IPS DF 6.9 (cell line): ENCODE measurements at places on chromosomes 13 and 19.

DNA sequence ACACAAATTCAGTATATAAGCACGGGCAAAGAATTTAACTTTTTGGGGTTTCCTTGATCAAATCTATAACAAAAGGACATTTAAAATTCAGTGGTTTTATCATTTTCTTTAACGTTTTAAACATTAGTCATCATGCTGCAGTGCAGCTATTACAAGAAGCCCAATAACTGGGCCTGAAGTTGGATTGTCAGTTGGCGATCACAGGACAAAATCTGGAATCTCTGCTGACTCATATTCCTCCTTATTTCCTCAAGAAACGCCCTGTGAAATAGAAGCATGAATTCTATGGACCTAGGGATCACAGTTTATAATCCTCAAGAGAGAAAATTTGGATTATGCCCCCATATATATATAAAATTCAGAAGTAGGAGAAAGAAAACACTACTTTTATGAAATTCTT is 971.6 kb upstream of the MIR17HG start:
- no peak overlapping the region for H3K4me3 ChIP-seq
- no peaks in the 10 kb centered on the region for H3K27me3 ChIP-seq
- H3K27ac ChIP-seq: no peak overlapping the region
- H3K4me1 ChIP-seq: no peaks in the 10 kb centered on the region
- H3K36me3 ChIP-seq: no peaks in the 10 kb centered on the region

DNA sequence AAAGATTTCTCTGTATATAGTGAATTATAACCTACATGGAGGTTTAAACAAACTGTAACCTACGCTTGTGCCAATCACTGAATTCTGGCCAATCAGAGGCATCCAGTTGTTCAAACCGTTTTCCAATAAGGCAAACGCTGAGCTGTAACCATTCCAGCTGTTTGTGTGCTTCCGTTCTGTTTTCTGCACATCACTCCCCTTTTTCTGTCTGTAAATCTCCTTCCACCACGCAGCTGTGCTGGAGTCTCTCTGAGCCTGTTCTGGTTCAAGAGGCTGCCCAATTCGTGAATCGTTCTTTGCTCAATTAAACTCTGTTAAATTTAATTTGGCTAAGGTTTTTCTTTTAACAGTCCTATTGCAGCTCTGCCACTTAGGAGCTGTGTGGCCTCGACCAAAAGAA is 552.5 kb downstream of the FGF9 start:
- H3K36me3 ChIP-seq: no peaks in the 10 kb centered on the region
- DNase-seq: no peak
- no peaks in the 10 kb centered on the region for H3K27me3 ChIP-seq
- H3K27ac ChIP-seq: no peak overlapping the region
- H3K4me1 ChIP-seq: no peaks in the 10 kb centered on the region
- no peak overlapping the region for H3K4me3 ChIP-seq

DNA sequence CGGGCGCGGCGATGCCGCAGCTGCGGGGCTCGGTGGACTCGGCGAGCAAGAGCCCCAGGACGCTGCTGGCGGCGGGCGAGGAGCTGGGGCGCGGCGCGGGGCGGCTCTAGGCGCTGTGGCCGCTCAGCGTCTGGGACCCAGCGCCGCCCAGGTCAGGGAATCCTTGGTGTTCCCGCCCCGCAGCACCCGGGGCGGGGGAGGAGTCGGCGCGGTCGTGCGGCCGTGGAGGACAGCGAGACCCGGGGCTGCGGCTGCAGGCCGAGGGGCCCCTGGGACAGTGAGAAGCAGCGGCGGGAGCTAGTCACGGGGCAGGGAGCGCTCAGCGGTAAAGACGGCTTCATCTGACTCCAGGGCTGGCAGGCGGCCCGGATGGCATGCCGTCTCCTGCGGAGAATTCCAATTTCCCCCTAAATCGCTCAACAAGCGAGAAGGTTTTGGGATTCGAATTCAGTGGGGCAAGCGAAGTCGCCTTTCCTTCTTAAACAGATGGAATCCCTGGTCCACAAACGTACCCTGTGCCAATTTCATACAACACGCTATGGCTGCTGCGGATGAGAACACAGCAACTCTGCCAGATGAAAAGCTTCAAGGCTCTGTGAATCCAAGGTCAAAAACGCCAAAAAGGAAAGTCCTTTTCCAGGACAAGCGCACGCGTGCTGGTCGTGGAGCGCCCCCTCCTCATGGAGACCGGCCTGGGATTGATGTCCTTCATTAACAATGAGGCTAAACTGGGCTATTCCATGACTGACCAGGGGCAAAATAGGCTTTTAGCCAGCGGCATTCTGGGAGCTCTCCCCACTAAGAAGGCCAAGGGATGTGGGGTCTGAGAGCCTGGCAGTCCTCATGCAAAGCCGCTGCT is 4.2 kb upstream of the ZSCAN4 start:
- H3K36me3 ChIP-seq: no peaks in the 10 kb centered on the region
- no peak for DNase-seq
- peaks cover 1% of the 10 kb centered on the region; the same call in 1 of the 2 replicates for H3K4me1 ChIP-seq
- peak overlapping the region; percentile 51; the same call in 1 of the 2 replicates for H3K4me3 ChIP-seq

GRCh38 chr13:19767966-19768365 is 14.8 kb downstream of the PSPC1 start:
- H3K27me3 ChIP-seq: no peaks in the 10 kb centered on the region
- no peaks in the 10 kb centered on the region; the same call in 1 of the 2 replicates for H3K4me1 ChIP-seq
- H3K4me3 ChIP-seq: no peak overlapping the region
- peaks cover 16% of the 10 kb centered on the region for H3K36me3 ChIP-seq
- DNase-seq: no peak
